Activated naive CD8-positive, alpha-beta T cell treated with anti-CD3 and anti-CD28 coated beads, Interleukin-2, amount 10 ng/mL, durations not matched to agents 7 days and 5 days (primary cell): ENCODE measurements at places on chromosomes 6 and 20. TPM values are rescaled to one million over a fixed set of nuclear protein-coding genes. Genes with fewer than 3 reads are reported as not detected.

DNA sequence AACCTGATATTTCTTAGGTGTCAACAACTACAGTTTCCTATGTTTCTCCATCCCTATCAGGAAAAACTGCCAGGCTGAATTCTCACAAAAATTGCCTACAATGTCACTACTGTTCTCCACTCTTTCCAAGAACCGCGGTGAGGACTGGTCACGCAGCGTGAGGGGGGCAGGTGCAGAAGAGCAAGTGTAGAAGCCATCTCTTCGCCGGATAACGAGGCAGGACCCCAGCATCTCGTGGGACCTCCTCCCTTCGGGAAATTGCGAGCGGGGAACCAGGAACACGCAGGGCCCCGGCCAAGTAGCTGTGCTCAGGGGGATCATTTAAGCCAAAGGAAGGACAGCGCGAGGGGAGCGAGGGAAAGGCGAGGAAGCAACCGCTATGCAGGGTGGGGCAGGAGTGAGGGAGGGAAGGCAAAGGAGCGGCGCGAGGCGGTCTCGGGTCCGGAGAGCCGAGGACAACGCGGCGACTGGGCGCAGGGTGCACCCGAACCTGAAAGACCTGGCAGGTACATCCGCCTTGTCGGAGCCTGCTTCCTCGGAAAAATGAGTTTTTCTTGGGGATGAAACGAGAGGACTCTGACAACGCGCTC is 559 bp downstream of the APMAP start:
- no peak for DNase-seq

DNA sequence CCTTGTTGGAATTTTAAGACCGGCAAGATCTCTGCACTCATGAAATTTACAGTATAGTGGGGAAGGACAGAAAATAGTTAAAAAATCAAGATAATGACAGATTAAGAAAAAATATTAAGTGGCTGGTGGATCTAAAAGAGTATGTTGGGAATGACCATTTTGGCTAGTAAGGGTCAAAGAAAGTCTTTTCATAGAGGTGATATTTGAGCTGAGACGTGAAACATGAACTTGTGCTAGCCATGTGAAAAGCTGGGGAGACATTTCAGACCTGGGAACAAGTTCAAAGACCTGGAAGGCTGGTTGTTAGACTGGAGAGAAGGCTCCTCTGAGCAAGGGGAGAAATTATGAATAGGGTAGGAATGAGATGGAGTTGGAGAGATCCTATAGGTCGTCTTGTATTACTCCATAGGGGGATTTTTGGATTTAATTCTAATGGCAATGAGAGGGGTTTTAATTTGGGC is 4.7 kb downstream of the BICRAL start:
- DNase-seq: no peak

GRCh38 chr6:135311446-135312200 is 130.5 kb downstream of the MYB start:
- DNase-seq: no peak

DNA sequence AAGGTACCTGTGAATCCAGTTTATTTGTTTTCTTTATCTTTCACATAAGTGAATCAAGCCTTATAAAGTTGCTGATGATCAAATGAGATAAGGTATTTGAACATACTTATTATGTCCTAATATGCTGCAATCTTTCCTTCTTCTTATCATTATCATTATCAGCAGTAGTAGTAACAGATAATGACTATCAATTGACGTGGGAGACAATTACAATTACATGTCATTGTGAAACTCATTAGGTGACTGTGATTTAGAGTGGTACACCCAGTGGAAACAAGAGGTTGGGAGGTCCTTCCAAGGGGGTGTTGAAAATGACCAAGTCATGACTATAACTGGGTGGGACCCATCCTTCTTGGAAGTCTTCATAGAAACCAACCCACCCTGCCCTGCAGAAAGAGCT is 2.8 kb downstream of the CLIC5 start:
- DNase-seq: no peak

DNA sequence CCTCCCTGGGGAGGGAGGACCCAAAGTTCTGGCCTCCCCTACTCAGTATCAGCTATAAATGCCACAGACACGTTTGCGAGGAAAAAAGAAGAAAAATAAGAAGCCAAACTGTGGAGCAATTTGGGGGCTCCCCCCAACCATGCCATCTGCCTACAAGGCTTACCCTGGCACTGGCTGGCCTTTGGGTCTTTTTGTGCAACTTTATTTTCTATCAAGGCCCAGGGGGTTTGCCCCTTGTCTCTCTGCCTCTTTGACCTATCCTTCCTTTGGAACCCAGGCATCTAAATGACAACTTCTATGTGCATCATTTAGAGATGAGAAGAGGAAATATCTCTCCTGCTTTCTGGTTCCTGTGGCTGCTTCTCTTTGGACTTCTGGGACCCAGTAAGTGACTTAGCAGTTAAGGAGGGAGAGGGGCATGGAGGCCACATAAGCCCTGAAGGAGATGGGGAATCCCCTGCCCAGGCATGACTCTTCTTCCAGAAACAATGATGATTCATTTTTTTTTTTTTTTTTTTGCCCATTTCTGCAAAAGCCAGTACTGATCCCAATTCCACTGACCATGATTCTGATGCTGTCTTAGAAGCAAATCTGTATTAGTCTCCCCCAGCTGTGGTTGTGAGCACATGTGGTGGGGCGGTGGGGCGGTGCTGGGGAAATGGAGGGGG is at the start of gene MUC22:
Gene MUC22, plus strand, starts transcription at position 82 of the 668 bp plus-strand sequence. Its CDS starts 233 bp downstream, at position 315.
- DNase-seq: no peak

DNA sequence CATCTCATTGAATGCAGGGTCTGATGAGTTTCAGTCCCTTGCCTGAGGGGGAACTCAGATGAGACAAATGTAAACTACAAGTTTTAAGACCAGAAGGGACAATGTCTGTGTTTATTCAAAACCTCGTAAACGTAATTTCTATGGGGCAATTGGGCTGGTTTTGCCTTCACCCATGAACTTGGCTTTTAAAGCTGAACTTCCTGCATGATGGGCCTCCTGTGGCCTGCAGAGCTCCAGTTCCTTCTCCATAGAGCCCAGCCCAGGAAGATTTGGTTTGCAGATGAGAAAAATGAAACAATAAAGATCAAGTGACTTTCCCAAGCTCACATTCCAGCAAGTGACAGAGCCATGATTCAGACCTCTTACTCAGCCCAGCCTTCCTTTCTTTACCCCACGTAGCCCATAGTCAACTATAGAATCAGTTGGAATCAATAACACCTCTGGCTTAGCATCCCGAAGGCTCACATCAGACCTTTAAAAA is 612.3 kb downstream of the UTRN start:
- DNase-seq: no peak

DNA sequence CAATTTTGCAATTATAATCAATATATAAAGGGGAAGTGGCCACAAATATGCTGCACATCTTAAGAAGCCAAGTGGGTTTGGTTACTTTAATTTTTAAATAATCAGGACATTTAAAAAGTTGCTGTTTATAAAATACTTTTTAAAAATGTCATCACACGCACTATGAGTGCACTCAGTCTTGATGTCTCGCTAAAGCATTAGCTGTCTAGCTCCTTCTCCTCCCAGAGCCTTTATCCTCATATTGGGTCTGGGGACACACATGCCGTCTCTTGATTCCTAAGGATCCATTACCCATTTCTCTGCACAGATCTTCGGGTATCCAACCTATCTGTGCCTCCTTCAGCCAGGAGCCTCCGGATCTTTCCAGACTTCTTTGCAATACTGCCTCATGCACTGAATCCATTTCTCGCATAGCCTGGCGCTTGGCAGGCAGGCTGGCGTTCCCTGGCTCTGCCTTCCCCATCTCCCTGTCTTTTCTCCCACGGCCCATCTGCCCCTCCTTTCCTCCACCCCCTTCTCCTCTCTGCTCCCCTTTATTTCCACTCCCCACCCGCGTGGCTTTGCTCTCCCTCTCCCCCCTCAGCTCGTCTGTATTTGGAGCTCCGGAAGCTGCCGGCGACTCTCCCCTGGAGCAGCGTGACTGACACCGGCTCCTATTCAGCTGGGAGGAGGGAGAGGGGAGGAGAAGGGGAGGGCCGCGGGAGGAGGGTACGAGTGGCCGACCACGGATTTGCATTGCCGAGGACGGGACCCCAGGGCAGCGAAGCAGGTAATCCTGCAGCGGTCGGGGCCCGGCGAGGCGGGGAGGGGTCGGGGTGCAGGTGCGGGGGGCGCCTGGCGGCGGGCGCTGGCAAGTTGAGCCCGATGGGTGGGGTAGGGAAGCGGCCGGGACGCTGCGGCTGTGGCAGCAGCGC is at the start of gene CAP2:
Gene CAP2, plus strand, starts transcription at position 618 of the 914 bp plus-strand sequence. CDS start 27,961 bp downstream, outside the sequence.
- no peak for DNase-seq

- no peak for DNase-seq
These were observed 6.1 kb downstream of the COL21A1 start for GRCh38 chr6:56241124-56241802.

GRCh38 chr6:43302126-43302525 is 4.1 kb downstream of the SLC22A7 start:
- no peak for DNase-seq

GRCh38 chr6:138545621-138545980 is 46.3 kb upstream of the NHSL1 start:
- no peak for DNase-seq

DNA sequence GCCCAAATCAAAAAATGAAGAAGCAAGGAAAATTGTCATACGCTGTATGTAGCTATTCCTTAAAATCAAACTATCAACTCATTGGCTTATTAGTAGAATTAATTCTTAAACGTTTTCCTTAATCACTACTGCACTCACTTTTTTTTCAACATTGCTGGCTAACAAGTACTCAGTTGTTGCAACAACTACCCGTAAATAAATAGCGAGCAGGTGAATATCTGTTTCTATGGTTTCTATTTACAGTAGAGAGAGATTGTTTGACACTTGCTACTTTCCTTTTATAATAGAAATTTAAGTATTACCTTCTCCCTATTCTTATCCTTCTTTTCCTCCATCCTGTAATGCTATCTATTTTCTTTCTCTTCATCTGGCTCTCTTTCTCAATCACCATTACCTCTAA is 25.1 kb downstream of the FRK start:
- DNase-seq: no peak

DNA sequence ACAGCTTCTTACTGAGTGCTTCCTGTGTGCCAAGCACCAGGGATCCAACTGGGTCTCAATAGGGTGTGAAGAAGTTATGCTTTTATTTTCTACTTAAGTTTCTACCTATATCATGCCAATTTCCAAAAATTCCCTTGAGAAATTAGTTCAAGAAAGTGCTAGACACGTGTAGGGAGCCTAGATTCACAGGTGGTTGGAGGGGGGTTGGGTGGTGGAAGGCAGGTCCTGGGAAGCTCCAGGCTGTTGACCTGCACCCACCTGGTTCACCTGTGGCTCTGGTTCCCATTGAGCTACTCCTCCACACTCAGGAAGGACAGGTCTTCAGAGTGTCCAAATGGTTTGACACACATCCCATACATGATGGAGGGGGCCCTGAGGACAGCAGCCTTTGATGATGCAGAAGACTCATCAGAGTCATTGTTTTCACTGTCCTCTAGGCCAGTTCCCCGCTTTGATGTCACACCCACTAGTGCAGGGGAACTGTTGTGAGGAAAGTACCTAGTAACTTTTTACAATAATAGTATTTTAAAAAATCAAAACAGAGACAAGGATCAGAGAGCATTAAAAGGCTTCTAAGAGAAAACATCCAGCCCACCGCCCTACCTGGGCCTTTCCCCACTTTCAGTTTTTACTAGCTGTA is 39.8 kb upstream of the MYL9 start:
- DNase-seq: no peak

DNA sequence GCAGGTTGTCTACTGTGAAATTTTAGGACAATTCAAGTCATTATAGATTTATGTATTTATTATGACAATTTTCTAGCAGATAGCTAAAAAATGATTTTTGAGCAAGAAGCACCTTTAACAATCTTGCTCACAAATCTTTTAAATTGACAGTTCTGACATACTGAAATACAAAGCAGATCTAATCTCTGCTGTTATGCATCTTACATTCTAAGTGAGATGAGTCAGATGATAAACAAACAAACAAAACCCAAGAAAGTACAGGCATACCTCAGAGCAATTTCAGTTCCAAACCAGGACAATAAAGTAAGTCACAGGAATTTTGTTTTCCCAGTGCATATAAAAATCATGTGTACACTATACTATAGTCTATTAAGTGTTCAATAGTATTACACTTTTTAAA is 430.7 kb upstream of the PTCHD4 start:
- DNase-seq: no peak

- no peak for DNase-seq
These were observed 46.9 kb downstream of the BLOC1S5 start for GRCh38 chr6:8017276-8017701.

DNA sequence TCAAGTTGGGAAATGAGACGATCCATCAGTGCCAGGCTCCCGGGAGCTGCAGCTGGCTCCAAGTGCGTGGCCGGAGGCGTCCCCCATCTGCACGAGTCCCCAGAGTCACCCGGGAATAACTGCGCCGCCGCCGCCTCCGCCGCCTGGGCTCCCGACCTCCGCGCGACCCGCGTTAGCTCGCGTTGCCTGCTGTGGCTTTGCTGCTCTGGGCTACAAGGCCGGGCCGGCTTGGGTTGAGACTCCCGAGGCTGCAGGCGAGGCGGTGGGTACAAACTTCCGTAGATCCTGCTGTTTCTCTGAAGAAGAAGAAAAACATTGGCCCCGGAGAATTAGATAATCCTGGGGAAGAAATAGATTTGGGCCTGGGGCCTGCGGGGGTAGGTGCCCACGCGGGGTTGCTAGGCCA is 7.4 kb upstream of the LAMP5 start:
- DNase-seq: no peak

DNA sequence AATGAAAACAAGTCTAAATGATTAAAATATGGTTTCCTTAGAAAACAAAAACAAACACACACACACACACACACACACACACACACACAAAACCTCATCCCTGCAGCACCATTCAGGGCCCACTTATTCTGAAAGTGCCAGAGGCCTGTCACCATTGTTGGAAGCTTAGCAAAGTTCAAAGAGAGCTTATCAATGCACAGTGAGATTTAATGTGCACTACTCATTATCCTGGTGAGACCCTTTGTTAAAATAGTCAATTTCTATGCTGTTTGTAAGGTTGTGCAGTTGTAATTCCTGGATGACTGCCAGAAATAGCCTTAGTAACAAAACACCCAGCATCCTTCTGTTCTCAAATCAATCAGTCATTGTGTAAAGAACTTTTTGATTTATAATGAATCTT is 482.9 kb downstream of the GRIK2 start:
- no peak for DNase-seq

DNA sequence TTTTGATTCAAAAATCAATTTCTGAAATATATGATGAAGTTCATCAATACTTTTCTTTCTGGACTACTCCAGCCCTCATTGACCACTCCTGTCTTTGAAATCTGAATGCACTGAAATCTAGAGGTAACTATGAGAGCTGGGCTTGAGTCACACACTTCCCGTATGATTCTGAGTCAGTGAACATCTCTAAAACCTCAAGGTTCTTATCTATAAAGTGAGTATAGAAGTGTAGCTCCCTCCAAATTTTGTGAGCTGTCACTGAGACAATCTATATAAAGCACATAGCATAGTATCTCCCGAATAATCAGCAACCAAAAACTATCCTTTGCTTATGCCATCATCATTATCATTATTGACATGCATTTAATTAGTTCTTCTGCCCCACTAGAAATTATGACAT is 182.4 kb downstream of the TSHZ2 start:
- no peak for DNase-seq

The SAMD5 gene
- not detected for total RNA-seq

The MRAP2 gene
- total RNA-seq: not detected

The MAP1LC3A gene
- 1.9 TPM for total RNA-seq

The TAAR1 gene
- total RNA-seq: not detected

The HLA-G gene
- total RNA-seq: 1.6 TPM

The TAPBP gene
- total RNA-seq: 257 TPM

The CNBD2 gene
- total RNA-seq: 5.7 TPM

The C6orf58 gene
- total RNA-seq: not detected

The MACROD2 gene
- total RNA-seq: not detected
